ENCODE measurements at places on chromosomes 1 and 21.

GRCh38 chr1:25994402-25995150, 3.3 kb downstream of the PAFAH2 start:
- no peak for DNase-seq

- DNase-seq, result no peak
Observed at GRCh38 chr21:44953628-44954021, 13.8 kb downstream of the SLX9 start.

- peak; percentile 29 for DNase-seq
Observed at GRCh38 chr1:119001181-119002027, 13.3 kb upstream of the TBX15 start.

DNA sequence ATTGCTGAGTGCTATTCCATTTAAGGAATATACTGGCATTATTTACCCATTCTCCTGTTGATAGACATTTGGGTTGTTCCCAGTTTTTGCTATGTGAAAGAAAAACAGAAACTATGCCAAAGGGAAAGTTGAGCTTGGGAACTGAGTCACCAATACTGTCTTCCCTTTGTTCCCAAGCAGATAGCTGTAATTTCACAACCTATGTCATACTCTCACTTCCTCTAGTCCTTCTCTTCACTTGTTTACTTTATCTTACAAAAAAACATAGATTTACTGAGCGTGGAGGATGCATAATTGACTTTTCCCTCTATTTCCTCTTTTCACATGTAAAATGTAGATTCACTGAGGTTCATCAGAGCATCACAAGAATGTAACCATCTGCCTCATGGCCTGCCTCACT, 32.4 kb upstream of the PGBD5 start:
- peak; percentile 37 for DNase-seq

Data from Daoy (cell line).